ENCODE measurements at places on chromosomes 6 and 20.

- no peak for DNase-seq
Observed at GRCh38 chr20:54355631-54356280, 119.6 kb upstream of the DOK5 start.

GRCh38 chr6:142387997-142388815 lies 86.4 kb downstream of the ADGRG6 start:
- DNase-seq, result no peak

GRCh38 chr6:146868671-146869209 lies 270.0 kb downstream of the ADGB start:
- DNase-seq, result no peak

DNA sequence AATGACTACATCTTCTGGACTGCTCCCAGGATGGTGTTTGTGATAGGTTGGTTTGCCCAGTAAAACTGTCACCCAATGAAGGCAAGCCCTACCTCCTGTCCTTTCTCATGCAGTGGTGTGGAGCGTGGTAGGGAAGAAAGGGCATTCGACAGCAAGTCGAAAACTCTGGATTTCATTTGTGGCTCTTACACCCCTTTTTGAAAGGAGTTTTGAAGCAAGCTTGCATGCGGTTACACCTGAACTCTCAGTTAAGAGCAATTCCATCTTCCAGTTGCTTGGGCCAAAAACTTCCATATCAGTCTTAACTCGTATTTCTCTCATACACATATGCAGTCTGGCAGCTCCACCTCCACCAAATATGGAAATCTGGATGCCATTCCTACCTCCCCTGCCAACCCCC lies 19.7 kb upstream of the SLC22A2 start:
- DNase-seq, result no peak

DNA sequence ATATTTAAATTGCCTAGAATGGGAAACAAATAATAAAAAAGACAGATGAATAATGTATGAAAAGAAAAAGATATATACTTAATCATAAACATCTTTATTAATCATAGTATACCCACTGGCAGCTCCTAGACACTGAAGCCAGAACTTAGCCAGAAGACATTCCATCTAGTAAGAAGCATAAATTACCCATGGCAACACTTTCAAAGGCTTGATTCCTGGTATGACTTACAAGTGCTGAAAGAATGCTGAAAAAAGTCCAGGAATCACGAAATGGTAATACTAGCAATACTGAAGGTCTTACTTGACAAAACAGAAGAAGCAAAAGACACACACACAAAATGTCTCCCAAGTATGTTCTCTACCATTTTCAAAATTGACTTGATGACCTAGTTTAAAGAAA lies 38.0 kb downstream of the RWDD2A start:
- no peak for DNase-seq

DNA sequence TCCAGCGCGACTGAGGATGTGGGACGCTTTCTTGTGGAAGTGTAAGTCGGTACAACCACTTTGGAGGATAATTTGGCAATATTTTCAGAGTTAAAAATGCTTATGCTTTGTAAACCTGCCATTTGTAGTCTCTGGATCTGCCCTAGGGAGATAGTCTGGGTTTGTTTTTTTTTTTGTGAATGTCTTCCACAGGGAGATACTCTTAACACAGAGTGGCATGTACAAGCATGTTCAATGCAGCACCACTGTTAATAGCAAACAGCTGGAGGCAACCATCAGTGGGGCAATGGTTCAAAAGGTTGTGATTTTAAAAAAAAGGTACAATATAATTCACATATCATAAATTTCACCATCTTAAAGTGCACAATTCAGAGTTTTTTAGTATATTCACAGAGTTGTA lies 22.4 kb downstream of the SLC9A8 start:
- no peak for DNase-seq

DNA sequence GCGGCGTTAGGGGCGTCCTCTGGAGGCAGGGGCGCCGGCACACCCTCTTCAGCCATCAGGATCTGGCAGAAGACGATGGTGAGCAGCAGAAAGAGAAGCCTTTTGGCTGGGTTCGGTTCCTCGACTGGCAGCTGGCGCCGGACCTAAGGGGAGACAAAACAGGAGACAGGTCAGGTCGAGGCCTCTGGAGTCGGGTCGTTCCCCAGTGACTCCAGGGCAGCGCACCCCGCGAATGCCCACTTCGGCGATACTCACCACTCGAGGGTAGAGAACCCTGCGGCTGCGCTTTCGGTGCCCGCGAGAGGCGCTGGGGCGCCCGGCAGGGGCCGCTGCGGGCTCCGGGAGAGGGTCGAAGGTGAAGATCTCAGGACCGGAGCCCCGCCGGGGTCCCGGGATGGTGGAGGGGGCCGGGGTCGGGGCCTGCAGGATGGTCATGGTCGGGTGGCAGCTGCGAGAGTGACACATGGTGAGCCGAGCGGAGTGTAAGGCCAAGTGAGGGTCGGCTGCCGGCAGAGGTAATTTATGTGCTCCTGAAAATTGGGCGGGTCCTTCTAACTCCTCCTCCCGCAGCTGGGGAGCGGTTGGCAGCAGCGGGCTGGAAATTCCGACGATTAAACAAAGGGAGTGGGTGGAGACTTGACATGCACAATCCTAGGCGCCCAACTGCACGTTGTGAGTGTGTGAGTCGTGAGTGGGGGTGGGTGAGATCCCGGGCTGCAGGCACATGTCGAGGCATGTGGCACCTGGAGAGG lies at the start of gene IER3:
TSS of gene IER3 (minus strand) at position 494 of the 752 bp plus-strand sequence. CDS start at position 465, 29 bp downstream.
- DNase-seq, result peak; percentile 87

DNA sequence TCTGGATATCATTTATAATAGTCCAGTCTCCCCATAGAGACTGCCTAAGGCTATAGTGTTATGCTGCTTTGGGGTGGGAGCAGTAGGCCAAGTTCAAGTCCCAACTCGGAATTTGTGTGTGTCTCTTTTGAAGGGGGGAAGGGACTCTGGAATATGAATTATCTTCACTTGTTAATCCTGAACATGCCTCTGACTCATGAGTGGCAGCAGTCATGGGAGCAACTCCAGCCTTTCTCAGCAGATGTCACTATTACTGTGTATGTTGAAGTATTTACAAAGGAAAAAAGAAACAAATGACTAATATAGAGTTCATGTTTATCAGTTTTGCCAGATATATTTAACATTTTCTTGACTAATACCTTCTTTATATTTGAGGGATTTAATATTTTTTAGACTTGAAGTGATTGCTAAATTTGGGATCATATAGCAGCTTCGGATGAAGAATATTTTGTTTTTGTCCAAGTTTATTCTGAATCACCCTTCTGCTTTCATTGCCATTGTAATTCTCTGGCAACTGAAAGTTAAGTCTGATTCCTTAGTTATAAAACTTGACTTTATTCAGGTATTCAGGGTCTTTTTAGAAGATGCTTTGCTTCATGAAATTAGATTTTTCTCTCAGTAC lies 23.4 kb downstream of the FAM217A start:
- no peak for DNase-seq

GRCh38 chr20:24998631-24999445 lies 6.3 kb upstream of the APMAP start:
- DNase-seq, result no peak

DNA sequence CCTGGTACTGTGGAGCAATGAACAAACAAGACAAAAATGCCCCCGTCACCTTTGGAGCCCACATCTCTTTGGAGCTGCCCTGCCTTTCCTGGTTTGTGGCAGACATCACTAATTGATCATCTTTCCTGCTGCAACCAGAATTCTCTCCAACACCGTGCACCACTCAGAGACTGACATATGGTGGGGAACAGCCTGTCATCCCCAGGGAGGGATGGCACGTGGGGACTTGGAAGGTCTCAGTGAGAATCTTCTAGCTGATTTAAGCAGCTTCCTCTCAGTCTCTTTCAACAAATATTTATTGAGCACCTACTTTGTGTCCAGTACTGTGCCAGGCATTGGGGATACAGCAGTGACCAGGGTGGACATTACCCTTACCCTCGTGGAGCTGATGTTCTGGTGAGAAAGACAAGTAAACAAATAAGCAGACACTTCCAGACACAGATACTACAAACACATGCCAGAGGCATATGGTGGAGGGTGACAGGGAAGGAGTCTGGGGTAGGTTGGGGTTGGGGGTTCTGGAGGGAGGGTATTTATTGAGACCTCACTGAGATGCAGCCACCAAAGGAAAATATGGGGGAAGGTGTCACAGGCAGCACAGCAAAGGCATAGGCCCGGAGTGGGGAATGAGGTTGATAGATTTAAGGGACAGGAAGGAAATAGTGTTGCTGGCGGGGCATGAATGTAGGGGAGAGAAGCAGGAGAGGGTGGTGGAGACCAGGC lies 82.3 kb downstream of the CEBPB start:
- no peak for DNase-seq

GRCh38 chr20:33163856-33164762 lies 3.9 kb upstream of the BPIFA2 start:
- no peak for DNase-seq

- no peak for DNase-seq
Observed at GRCh38 chr20:33423141-33423834, 20.3 kb downstream of the SNTA1 start.

DNA sequence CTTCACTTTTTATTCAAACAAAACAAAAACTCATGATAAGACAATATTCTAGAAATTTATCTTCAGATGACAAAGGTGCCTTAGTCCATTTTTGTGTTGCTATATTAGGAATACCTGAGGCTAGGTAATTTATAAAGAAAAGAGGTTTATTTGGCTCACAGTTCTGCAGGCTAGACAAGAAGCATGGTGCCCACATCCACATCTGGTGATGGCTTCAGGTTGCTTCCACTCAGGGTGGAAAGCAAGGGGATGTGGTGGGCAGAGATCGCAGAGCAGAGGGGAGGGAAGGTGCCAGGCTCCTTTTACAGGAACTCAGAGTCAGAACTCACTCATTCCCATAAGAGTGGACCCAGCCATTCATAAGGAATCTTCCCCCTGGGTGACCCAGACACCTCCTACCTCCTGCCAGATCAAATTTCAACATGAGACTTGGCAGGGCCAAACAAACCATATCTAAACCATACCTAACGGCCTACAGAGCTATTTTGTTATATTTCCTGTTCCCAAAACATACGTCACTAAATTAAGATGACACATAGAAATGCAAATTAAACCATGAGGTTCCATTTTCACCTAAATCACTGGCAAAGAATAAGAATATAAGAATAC lies 26.4 kb downstream of the ABHD12 start:
- no peak for DNase-seq

GRCh38 chr6:43579171-43579570 lies 3.2 kb downstream of the POLH start:
- no peak for DNase-seq

DNA sequence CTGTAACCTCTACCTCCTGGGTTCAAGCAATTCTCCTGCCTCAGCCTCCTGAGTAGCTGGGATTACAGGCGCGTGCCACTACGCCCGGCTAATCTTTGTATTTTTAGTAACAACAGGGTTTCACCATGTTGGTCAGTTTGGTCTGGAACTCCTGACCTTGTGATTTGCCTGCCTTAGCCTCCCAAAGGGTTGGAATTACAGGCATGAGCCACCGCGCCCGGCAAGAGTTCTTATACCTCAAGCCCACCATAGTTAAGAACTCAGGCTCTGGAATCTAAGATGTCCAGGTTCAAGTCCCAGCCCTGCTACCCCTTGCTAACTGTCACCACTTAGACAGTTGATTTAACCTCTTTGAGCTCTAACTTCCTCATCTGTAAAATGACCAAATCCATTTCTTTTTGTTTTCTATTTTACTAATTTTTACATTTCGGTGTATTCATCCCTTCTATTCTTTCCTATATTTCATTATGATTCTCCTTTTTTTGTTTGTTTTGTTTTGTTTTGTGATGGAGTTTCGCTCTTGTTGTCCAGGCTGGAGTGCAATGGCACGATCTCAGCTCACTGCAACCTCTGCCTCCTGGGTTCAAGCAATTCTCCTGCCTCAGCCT lies 104.8 kb upstream of the ZNF217 start:
- no peak for DNase-seq

DNA sequence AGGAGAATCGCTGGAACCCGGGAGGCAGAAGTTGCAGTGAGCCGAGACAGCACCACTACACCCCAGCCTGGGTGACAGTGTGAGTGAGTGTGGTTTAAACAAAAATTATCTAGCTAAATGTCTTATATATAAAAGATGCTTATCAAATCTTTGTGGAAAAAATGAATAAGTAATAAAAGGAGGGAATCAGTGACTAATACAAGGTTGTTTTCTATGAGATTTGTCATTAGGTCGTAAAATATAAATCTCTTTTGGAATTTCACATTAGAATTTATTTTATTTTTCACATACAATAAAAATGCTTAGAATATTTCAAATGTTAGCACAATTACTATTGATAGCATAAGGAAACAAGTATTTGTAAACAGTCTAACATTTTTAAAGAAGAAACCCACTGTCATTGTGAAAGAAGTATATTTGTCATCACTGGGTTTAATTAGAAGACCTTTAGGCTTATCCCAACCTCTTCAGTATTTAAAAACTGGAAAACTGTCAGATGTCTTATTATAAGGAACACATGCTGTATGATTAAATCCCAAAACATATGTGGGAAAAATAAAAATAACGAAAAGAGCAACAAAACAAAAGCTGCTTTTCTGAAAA lies 47.1 kb downstream of the ASCC3 start:
- no peak for DNase-seq

GRCh38 chr20:60046011-60046413 lies 87.8 kb downstream of the CDH26 start:
- DNase-seq, result no peak

GRCh38 chr6:7701212-7701834 lies 24.6 kb upstream of the BMP6 start:
- no peak for DNase-seq

DNA sequence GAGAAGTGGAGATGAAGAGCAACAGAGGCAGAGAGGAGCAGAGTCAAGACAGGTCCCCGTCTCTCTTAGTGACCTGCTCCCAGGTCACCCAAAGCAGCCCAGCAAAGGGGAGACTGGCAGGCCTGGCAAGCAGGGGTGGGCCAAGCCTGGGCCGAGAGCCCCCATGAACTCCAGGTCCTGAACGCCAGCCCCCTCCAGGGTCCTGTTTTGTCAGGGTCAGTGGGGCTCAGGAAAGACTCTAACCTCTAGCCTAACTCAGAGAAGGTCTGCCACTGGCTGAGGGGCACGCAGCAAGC lies 1.2 kb downstream of the NECAB3 start:
- no peak for DNase-seq

GRCh38 chr6:90038961-90039653 lies 144.8 kb downstream of the GJA10 start:
- no peak for DNase-seq

Measured in activated naive CD4-positive, alpha-beta T cell treated with Interleukin-2 at 50 U/mL for 16 hours (primary cell).